Kidney (tissue), 22 donors: ENCODE measurements at places on chromosomes 2 and 18. TPM values are rescaled to one million over a fixed set of nuclear protein-coding genes. Genes with fewer than 3 reads are reported as not detected.

- DNase-seq = peak; percentile 19
Observed at GRCh38 chr2:104521247-104521646, 332.7 kb upstream of the POU3F3 start.

DNA sequence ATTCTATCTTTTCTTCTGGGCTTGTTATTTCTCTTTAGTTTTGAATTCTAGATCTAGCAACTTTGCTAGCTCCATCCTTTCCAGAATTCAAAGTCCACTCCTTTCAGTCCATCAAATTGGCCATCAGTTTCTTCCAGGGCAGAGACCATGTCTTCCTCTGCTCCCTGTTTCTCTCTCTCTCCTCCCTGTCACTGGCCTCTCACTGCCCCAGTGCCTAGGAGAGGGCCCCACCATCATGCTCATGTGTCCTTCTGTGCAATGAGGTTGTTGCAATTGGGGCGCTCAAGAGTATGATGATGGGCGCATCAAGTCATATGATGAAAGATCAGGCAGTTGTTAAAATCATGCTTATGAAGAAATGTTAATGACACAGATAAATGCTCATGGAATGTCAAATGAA lies 159.2 kb upstream of the HS6ST1 start:
- no peak for DNase-seq

DNA sequence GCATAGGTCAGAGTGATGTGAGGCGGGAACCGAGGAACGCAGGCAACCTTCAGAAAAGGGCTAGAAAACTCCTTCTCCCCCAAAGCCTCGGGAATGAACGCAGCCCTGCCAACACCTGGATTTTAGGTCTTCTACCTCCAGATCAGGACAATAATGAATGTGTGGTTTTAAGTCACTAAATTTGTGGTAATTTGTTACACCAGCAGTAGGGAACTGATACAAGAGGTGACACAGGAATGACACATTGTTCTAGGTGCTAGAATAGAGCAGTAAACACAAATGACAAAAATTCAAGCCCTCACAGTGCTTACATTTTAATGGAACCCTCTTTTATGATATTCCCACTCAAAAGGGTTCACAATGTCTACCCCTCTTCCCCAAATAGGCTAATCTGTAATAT lies 39.2 kb upstream of the EML4 start:
- DNase-seq = no peak

DNA sequence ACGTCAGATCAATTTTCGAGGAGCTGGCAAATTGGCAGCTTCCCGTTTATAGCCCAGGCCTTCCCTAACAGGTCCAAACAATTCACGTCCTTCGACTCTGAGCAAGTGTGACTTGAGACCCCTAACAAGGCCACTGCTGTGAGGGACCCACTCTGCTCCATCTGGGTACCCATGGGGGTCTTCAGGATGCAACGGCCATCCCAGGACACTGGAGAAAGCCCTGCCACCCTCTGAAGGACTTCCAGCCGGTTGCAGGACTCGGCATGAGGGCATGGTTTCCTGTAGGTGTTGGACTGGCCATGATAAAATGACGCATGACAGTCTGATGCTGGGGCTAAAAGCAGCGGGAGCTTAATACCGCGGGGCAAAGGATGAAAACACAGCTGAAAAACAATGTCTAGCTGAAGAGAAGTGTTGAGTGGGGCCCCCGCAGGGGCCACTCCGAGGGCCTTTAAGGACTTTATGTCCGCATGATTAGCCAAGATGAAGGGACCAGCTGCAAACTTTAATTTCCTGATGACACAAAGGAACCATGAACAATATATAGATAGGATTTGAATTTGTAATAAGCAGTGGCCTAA lies 113.3 kb upstream of the ZNF521 start:
- no peak for DNase-seq

- no peak for DNase-seq
Observed at GRCh38 chr18:67733088-67733487, 216.6 kb upstream of the DSEL start.

GRCh38 chr18:58042826-58043490 lies 1.1 kb upstream of the NEDD4L start:
- DNase-seq = no peak

GRCh38 chr18:79450289-79451080 lies 54.8 kb downstream of the NFATC1 start:
- no peak for DNase-seq

HK2 gene
- total RNA-seq = 8.6 TPM

STAMBP gene
- 34.8 TPM for total RNA-seq

REG3G gene
- 8.8 TPM for total RNA-seq

NLRC4 gene
- total RNA-seq = 2.3 TPM

SPC25 gene
- total RNA-seq = 0.79 TPM
